ENCODE measurements at places on chromosomes 7 and 10.

- DNase-seq: no peak
Measured at GRCh38 chr7:74355091-74355490, 65.9 kb downstream of the CLIP2 start.

DNA sequence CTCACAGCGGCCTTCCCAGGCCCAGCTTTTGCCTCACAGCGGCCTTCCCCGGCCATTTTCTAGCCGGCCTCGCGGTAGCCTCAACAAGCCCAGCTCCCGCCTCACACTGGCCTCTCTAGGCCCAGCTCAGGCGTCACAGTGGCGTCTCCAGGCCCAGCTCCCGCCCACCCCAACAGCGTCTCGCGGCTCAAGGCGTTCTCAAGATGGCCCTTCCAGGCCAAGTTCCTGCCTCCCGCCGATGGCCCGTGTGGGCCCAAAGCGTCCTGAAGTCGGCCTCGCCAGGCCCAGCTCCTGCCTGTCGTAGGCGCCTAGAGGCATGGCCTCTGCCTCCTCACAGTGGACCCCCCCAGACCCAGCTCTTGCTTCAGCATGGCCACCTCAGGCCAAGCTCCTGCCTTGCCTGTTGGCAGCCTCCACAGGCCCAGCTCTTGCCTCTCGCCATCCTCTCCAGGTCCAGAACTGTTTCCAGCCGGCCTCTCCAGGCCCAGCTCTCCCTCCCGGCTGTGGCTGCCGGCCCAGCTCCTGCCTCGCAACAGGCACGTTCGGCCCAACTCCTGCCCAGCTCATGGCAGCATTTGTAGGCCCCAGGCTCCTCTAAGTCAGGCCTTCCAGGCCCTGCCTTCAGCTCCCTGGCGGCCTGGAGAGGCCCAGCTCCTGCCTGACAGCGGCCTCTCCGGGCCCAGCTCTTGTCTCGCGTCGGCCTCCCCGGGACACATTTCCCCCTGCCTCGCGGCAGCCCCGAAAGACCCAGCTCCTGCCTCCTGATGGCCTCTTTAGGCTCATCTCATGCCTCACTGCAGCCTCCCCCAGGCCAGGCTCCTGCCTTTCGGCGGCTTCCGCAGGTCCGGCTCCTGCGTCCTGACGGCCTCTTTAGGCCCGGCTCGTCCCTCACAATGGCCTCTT, 18.8 kb upstream of the TMEM248 start:
- DNase-seq: no peak

DNA sequence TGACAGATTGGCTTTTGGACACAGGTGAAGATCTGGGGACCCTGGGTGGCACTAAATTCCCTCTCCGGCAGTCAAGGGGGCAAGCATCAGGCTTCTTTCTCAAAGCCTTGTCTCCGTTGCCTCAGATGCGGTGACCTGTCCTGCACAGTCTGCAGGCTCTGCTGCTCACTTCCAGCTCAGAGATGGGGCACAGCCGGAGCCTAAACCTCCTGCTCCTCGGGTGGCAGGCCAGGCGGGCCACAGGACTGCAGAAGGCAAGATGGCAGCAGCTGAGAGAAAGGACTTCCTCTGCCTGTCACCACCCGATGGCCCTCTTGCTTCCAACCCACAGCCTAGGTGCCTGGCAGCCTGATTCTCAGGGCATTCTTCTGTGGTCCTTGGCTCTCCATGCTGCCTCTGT, 44.4 kb downstream of the ZC3HC1 start:
- no peak for DNase-seq

DNA sequence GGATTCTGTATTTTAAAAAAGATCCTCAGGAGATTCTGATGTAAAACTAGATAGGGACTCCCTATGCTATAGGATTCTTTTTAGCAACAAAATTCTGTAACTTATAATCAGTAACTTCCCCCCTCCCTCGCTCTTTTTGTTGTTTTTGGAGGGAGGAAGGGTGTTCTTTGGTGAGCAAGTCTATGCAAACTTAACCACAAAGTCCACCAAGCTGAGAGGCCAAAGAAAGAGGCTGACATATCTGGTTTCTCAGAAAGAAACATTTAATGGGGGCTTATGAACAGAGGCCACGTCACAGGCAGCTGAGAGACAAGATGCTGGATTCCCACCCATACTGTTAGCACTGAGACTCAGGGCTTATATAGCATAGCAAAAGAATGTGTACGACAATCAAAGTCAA, 14.3 kb upstream of the ABCB5 start:
- no peak for DNase-seq

DNA sequence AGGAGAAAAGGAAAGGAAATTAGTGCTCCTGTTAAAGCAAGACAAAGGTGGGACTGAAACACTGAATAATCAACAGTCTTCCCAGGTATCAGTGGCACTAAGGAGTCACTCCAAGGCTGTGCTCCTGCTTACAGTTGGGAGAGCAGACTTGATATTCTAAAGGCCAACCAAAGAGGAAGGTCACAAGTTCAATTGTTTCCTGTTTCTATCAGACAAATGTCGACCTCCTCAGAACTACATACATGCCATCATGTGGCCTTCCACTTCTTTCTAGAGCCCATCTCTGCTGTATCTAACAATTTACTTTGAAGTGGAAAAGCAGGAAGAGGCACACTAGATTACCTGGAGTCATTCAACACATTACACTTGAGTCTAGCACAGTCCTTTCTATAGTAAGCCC, 3.4 kb downstream of the ZNF239 start:
- no peak for DNase-seq

DNA sequence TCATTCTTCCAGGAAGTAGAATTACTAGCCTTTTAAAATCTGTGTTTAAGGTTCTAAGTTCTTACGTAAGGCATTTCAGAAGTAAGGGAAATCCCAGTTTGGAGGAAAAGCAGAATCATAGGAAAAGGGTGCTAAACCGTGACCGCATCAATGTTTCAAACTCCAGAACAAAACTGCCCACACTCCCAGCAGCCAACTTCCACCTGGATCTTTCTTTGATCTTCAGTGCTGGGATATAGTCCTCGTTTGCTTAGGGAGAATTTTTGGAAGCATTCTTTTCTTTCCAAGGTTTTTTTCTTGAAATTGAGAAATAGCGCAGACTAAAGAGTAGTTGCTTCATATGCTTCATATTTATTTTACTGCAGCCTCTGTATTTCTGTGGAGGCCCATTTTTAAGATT, 8.9 kb downstream of the PROSER2 start:
- DNase-seq: no peak

DNA sequence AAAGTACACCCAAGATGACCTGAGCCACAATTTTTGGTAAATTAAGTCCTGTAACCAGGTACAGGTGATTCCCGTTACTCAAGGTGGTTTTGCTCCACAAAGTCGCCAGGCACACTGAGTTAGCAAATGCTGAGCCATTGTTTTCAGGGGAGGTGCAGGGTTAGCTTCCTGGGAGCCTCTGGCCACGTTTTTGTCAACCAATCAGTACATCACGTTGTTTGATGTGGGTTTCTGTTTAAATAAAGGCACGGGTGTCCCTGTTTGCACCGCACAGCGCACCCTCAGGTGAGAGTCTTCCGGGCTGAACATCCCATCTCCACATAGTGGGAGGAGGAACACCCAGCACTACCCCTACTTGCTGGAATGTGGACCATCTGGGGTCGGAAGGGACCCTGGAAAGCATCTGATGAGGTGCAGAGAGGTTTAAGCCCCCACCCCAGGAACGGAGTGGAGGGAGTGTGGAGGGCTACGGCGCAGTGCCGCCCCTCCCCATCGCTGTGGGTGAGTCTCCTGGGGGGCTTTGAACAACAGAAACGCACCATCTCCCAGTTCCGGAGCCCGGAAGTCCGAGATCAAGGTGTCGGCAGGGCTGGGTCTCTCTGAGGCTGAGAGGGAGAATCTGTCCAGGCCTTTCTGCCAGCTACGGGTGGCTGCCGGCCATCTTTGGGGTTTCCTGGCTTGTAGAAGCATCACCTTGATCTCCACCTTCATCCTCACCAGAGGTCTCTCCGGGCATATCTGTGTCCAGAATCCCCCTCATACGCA, 42.5 kb downstream of the PRKAG2 start:
- DNase-seq: peak; percentile 32

GRCh38 chr10:12045596-12045995, 3.0 kb upstream of the UPF2 start:
- no peak for DNase-seq

DNA sequence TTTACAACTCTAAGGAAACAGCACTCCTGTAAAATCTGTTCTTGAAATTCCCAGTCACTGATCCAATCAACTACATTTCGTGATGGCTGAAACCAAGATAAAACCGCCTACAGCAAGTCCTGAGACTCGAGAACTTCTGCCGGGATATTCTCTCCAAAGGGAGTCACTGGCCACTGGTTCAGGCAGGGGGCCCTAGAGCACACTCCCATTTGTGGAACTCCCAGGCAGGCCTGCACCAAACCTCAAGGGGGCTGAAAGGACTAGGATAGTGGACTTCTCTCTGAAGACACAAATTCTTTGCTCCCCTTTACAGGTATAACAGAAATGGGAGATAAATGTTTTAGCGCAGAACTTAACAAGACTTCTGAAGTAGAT, 16.3 kb downstream of the CYTH3 start:
- DNase-seq: no peak

GRCh38 chr10:102758240-102758932, 14.6 kb downstream of the WBP1L start:
- DNase-seq: no peak

DNA sequence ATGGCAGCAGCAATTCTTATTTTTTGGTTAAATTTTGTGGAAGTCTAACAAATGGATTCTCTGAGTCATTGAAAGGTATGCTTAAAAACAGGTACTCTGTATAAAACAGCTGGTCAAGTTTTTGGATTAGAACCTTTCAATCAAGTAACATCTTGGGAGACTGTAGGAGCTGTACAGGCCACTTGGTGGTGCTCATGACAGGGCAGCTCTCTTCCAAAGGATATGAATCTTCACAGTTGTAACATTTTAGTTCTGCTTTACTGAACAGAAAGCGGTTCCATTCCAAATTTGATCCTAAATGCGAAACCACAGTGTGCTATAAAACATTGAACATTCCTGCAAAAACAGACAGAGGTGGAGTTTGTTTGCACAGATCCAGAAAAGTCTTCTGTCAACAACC, 44.5 kb upstream of the AGR3 start:
- no peak for DNase-seq

- no peak for DNase-seq
Measured at GRCh38 chr7:130210181-130210935, 2.7 kb downstream of the SSMEM1 start.

DNA sequence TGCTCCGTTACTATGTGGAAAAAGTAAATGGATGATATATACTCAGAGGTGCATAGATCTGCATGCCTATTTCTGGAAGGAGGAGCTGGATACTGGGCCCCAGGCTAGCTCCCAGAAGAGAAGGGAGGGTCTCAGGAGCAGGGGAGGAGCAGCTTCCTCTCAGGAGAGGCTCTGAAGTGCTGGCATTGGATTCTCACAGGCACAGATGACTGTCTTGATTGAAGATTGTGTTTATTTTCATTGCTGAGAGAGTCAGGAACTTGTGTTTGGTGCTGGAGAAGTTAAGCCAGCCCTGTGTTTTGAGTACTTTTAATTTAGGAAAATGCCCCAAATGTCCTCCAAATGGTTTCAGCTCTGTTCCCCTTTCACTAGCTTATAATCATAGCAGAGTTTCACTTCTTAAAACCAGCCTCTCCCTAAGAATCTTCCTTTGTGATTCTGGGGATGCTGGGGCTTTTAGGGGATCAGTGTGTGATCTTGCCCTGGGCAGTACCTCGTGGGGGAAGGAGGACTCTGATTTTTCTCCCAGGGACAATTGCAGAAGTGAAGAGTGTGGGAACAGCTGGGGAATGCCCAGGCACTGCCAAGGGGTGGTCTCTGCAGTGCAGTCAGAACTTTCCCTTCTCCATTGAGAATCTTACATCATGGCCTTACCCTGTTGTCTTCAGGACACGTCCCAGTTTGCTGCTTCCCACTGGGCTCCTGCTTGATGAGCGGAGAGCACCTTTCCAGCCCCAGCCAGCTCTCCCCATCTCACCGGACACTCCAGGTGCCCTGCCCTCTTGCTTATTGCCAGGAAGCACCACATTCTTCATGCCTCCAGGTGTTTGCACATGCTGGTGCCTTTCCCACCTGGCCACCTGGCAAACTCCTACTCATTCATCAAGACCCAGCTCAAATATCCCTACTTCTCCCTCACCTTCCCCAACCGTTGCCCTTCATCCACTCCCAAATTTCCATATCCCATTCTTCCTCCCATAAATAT, 102.8 kb downstream of the ARHGAP22 start:
- peak; percentile 26 for DNase-seq

DNA sequence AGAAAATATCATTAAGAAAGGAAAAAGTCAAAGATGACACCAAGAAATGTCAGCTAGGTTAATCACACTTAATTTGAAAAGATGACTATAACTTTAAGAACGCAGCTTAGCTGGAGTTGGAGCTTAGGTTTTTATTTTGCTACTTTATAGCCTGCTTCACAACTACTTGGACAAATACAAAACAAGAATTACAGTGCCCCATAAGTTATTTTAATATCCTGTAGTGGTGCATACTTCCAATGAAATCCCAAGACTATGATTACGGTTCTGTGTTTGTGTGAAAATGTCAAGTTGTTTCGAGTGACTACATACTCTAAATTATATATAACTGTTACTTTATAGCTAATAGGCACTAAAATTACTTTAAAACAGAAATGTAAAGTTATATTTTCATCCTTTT, 244.6 kb upstream of the MGMT start:
- DNase-seq: no peak

GRCh38 chr7:76359978-76360638, 1.3 kb upstream of the YWHAG start:
- DNase-seq: no peak

- no peak for DNase-seq
Measured at GRCh38 chr10:117169480-117169879, 27.8 kb upstream of the KCNK18 start.

- no peak for DNase-seq
Measured at GRCh38 chr7:29288181-29289091, 93.9 kb downstream of the CHN2 start.

DNA sequence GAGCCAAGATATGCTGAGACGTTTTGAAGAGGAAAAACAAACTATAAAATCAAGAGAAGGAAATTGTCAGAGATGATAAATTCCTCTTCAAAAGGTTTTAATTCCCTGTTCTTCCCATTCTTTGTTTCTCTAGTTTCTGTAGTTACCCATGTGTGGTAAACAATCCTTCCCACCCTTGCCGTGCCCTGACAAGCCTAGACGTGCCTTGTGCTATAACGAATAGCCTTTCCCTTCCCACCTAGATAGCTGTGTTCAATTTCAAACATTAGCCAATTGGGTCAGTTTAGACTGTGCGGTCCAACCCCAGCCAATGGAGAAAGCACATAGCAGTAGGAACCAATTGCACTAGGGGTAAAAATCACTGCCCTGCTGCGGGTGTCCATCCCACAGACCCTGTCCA, 138.1 kb downstream of the RALA start:
- no peak for DNase-seq

Measured in CD4-positive, alpha-beta T cell (primary cell).